ENCODE measurements at places on chromosomes 4 and X.
A peak's percentile ranks its signal among the peaks of the same experiment; 100 is the strongest.

DNA sequence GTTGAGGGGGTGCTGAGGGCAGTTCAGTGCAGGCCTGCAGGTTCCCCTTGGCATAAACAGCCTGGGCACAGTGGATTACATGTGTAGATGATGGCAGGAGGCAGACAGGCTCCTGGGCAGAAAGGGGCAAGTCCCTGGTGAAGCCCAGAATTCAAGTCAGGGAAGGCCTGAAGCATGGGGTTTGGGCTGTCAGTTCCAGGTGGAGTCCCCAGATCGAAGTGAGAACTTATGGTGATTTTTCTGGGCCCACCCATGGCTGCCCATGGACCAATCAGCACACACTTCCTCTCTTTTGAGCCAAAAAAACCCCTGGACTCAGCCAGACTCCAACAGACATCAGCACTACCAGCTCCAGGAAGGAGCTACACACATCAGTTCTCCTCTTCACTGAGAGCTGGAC is 529.1 kb downstream of the PPARGC1A start:
- H3K27me3 ChIP-seq, result no peaks in the 10 kb centered on the region
- H3K27ac ChIP-seq, result no peak overlapping the region
- no peak for DNase-seq
- H3K4me1 ChIP-seq, result no peaks in the 10 kb centered on the region
- H3K4me3 ChIP-seq, result no peak overlapping the region

GRCh38 chr4:100130491-100130890 is 59.8 kb downstream of the DDIT4L start:
- no peaks in the 10 kb centered on the region for H3K36me3 ChIP-seq
- H3K27me3 ChIP-seq, result no peaks in the 10 kb centered on the region
- H3K4me3 ChIP-seq, result no peak overlapping the region
- no peak overlapping the region for H3K27ac ChIP-seq
- DNase-seq, result no peak

GRCh38 chr4:7124689-7125442 is 57.0 kb upstream of the GRPEL1 start:
- no peaks in the 10 kb centered on the region for H3K36me3 ChIP-seq
- DNase-seq, result no peak
- no peaks in the 10 kb centered on the region for H3K27me3 ChIP-seq
- H3K4me1 ChIP-seq, result peaks cover 18% of the 10 kb centered on the region
- H3K4me3 ChIP-seq, result no peak overlapping the region

DNA sequence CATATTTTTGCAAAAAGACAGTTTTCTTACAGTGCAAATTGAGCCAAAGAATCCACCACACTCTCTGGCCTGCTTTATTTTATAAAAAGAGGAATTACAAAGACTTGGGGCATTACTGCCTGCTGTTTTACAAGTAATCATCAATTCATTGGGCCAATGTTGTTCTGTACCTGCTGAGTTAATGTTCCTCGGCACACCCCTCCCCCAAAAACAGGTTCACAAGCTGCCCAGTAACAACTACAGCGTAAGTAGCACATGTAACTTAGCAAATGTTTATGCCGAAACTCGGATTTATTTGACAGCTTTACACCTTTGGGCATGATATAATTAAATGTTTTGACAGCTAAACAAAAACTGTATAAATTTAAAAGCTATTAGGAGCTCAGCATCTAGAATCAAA is 214.6 kb upstream of the MAB21L2 start:
- no peak overlapping the region for H3K27ac ChIP-seq
- H3K36me3 ChIP-seq, result no peaks in the 10 kb centered on the region
- H3K27me3 ChIP-seq, result no peaks in the 10 kb centered on the region

- DNase-seq, result no peak
- H3K4me1 ChIP-seq, result no peaks in the 10 kb centered on the region
- no peak overlapping the region for H3K27ac ChIP-seq
- H3K36me3 ChIP-seq, result peaks cover 2% of the 10 kb centered on the region
- H3K4me3 ChIP-seq, result no peak overlapping the region
- no peaks in the 10 kb centered on the region for H3K27me3 ChIP-seq
These were observed 64.0 kb downstream of the MAOA start for GRCh38 chrX:43720082-43720481.

GRCh38 chr4:189204616-189205015 is 736.1 kb upstream of the FRG1 start:
- no peaks in the 10 kb centered on the region for H3K36me3 ChIP-seq
- DNase-seq, result no peak
- no peaks in the 10 kb centered on the region for H3K4me1 ChIP-seq
- no peak overlapping the region for H3K27ac ChIP-seq
- H3K27me3 ChIP-seq, result no peaks in the 10 kb centered on the region

- H3K4me3 ChIP-seq, result no peak overlapping the region
- peak; percentile 75 for DNase-seq
- no peak overlapping the region for H3K27ac ChIP-seq
- peaks cover 26% of the 10 kb centered on the region for H3K36me3 ChIP-seq
- H3K4me1 ChIP-seq, result peaks cover 6% of the 10 kb centered on the region
These were observed 25.1 kb downstream of the SETD7 start for GRCh38 chr4:139530833-139531427.

DNA sequence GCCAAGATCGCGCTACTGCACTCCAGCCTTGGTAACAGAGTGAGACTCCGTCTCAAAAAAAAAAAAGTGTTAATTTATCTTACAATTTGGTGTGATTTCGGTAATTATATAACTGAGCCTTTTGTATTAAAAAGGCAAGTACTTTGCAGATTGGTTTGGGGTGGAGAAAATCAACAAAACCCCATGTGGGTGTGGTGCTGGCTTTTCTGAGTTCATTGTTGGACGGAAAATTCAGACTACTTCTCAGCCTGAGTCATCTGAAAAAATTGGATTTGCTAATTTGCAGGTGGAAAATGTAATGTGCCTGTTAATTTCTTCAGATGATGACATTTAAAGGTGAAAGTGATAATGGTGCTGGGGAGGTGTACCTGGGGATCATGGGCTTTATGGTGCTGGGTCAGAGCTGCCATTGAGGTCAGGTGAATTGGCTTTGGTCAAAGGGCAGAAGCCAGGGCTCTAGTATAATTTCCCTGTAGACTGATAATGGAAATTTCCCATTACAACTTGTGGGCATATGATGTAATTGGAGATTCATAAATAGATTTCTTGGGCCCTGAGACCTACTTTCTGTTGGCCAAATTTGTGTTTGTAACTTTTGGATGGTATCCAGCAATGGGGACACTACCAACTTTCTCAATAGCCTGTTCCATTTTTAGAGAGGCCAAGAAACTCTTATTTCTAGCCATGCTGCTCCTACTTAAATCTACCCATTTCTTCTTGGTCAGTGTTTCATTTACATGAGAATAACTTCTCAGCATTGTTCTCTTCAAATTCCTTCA is 74.3 kb upstream of the TEX13D start:
- no peaks in the 10 kb centered on the region for H3K36me3 ChIP-seq
- DNase-seq, result no peak
- H3K27ac ChIP-seq, result no peak overlapping the region
- H3K4me1 ChIP-seq, result no peaks in the 10 kb centered on the region
- H3K4me3 ChIP-seq, result no peak overlapping the region

- H3K27me3 ChIP-seq, result no peaks in the 10 kb centered on the region
- no peak overlapping the region for H3K27ac ChIP-seq
- H3K4me1 ChIP-seq, result no peaks in the 10 kb centered on the region
- no peak overlapping the region for H3K4me3 ChIP-seq
- H3K36me3 ChIP-seq, result no peaks in the 10 kb centered on the region
These were observed 96.3 kb downstream of the IQCM start for GRCh38 chr4:149719357-149719756.

DNA sequence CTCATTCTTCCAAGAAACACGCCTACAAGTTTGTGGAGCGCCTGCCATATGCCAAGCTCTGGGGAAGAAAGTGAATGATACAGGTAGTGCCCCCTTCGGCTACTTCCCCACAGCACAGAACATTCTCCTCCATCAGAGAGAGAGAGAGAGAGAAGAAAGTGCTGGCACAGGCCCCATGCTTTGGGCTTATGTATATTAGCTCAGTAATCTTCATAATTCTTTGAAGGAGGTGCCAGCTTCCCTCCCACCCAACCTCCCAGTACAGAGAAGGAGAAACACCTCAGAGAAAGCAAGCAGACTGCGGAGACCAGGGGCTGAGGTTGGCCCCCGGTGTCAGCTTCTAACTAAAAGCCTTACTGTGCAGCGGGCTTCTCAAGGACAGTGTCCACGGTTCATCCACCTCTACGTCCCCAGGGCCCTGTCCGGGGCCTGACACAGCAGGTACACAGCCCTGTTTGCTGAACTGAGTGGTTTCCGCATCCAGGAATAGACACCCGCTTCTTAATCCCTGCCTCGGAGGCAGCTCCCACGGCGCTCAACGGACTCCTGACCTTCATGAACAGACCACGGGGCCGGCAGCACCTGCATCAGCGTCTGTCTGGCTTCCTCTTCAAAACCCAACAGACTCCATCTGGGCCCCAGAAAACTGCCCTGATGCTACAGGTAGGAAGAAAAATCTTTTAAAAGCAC is 50.2 kb downstream of the JAKMIP1 start:
- H3K27ac ChIP-seq, result no peak overlapping the region
- H3K4me1 ChIP-seq, result no peaks in the 10 kb centered on the region
- H3K36me3 ChIP-seq, result no peaks in the 10 kb centered on the region
- DNase-seq, result no peak
- H3K4me3 ChIP-seq, result no peak overlapping the region

DNA sequence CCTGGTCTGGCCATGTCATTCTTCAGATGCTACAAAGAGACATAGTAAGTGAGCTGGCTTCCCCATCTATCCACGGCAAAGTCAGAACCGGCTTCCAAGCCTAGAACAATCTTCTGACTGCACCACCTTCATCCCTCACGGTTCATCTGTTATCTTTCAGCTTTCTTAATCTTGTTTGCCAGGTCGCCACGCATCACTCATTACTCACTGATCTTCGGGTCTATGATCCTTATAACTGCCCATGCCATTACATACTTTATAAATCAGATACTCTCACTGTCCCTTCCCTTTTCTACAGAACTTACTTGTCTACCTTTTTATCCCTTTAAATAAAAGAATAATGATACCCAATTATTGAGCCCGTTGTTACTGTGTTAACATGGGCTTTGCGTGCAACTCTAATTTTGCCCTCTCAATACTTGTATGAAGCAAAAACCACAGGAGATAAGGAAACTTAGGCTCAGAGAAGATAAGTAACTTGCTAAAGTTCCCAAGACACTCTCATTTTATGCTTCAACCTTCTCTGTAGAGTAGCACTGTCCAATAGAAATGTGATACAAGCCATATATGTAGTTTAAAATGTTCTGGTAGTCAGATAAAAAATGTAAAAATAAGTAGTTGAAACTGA is 171.7 kb downstream of the AMELX start:
- no peaks in the 10 kb centered on the region for H3K4me1 ChIP-seq
- no peak overlapping the region for H3K4me3 ChIP-seq
- H3K36me3 ChIP-seq, result no peaks in the 10 kb centered on the region
- DNase-seq, result no peak

DNA sequence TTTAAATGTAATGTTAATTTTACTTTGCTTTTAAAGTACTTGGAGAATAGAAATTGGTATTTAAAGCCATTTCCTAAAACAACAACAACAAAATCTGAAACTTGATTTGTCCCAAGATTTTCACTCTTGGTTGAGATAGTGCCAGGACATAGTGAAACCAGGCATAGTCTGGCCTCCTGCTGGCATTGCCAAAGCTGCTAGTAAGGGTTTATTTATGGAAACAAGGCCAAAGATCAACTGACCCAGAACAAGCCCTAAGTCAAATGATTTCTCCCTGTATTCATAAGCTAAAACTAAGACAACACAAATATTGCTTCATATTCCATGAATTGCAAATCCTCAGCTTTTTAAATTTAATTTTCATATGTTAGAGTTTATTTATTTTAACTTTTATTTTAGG is 227.5 kb upstream of the FGF13 start:
- no peaks in the 10 kb centered on the region for H3K4me1 ChIP-seq
- H3K27ac ChIP-seq, result no peak overlapping the region
- peak; percentile 19 for DNase-seq
- H3K4me3 ChIP-seq, result no peak overlapping the region
- H3K27me3 ChIP-seq, result no peaks in the 10 kb centered on the region

- no peak overlapping the region for H3K27ac ChIP-seq
- H3K4me3 ChIP-seq, result no peak overlapping the region
- no peaks in the 10 kb centered on the region for H3K36me3 ChIP-seq
- H3K4me1 ChIP-seq, result no peaks in the 10 kb centered on the region
- no peak for DNase-seq
- no peaks in the 10 kb centered on the region for H3K27me3 ChIP-seq
These were observed 139.9 kb downstream of the REPS2 start for GRCh38 chrX:17086317-17086716.

- no peaks in the 10 kb centered on the region for H3K4me1 ChIP-seq
- no peak for DNase-seq
- no peak overlapping the region for H3K27ac ChIP-seq
- H3K36me3 ChIP-seq, result no peaks in the 10 kb centered on the region
These were observed 46.7 kb upstream of the PRDM8 start for GRCh38 chr4:80150387-80151180.

- H3K27ac ChIP-seq, result no peak overlapping the region
- no peaks in the 10 kb centered on the region for H3K4me1 ChIP-seq
- no peaks in the 10 kb centered on the region for H3K36me3 ChIP-seq
- no peaks in the 10 kb centered on the region for H3K27me3 ChIP-seq
- H3K4me3 ChIP-seq, result no peak overlapping the region
These were observed 309.7 kb downstream of the PACRGL start for GRCh38 chr4:21009956-21010355.

- DNase-seq, result no peak
- no peak overlapping the region for H3K4me3 ChIP-seq
- no peaks in the 10 kb centered on the region for H3K4me1 ChIP-seq
These were observed 88.8 kb downstream of the FMR1NB start for GRCh38 chrX:148069759-148070503.

DNA sequence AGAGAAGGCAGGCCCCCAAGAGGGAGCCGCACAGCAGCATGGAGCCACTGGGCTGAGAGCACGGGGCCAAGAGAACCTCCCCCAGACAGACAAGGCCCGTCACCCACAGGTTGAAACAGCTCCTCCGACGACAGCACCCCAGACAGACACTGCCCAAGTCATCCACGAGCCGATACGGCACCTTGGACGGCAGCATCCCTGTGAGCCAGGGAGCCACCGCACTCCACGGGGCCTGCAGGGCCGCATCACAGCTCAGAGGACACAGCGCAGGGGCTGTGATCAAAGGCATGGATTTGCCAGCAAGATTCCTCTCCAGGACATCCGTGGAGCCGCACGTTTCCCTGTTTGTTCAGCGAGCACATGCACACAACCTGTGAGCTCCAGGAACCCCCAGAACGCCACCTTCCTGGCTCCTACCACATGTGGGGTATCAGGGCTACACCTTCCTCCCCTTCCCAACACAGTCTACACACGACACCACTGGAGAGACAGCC is 3.9 kb downstream of the CTBP1 start:
- H3K36me3 ChIP-seq, result no peaks in the 10 kb centered on the region
- no peak overlapping the region for H3K4me3 ChIP-seq
- H3K27me3 ChIP-seq, result no peaks in the 10 kb centered on the region
- DNase-seq, result no peak

- no peaks in the 10 kb centered on the region for H3K4me1 ChIP-seq
- DNase-seq, result no peak
- H3K27ac ChIP-seq, result no peak overlapping the region
- H3K4me3 ChIP-seq, result no peak overlapping the region
- no peaks in the 10 kb centered on the region for H3K27me3 ChIP-seq
These were observed 670.1 kb upstream of the EPHA5 start for GRCh38 chr4:66340286-66340893.

Measured in right lobe of liver (tissue), 6 donors.